ENCODE measurements at places on chromosomes 4 and X. TPM values are rescaled to one million over a fixed set of nuclear protein-coding genes. Genes with fewer than 3 reads are reported as not detected.

GRCh38 chrX:13087322-13088155 lies 43.1 kb upstream of the FAM9C start:
- peak; percentile 92 for DNase-seq

GRCh38 chr4:124097447-124097846 lies 615.1 kb downstream of the ANKRD50 start:
- DNase-seq, result no peak

DNA sequence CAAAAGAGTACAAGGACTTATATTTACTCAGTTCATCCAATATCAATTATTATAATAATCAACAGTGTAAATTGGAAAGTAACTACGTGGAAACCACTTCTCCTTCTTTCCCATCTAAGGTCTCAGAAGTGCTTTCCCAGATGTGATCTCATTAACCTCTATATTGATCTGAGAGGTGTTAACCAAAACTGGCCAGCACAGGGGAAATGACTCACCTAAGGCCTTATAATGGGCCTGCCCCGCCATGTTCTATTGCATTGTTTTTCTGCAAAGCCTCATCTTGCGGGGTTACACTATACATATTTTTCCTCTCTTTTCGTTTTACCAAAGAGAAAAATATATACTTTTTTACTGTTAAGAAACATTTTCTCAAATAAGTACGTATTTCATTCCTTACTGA lies 20.5 kb downstream of the RAB40A start:
- no peak for DNase-seq

DNA sequence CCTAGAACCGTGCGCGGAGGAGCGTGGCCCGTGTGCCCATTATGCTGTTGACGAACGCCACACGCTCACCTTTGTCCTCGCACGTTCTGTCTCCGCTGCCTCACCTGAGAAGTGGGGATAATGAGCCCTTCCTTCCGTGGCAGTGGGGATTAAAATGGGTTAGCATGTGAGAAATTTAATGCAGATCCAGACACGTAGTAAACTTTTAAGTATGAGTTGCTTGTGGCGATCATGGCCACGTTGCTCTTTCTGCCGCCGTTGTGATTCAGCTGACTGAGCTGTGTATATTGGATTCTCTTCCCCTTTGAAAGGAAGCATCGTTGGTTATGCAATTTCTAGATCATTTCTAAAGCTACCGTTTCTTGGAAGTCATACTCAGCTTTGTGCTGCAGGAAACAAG lies 16.5 kb downstream of the TBC1D14 start:
- no peak for DNase-seq

DNA sequence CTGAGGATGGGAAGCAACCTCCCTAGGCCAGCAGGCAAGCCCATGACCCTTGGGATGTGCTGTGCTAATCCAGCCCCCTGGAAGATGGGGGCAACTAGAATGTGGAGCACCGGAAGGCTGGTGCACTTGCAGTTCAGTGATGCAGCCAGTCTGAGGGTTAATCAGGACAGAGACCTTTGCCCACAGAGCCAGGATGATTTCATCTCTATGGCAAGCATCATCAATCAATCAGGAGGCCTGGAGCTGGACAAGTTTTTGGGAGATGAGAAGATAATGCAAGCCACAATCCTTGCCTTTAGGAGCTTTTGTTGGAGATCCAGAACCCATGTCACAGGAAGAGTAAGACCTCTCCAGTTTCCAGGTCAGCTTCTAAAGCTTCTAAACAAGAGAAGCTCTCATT lies 15.4 kb upstream of the MSN start:
- no peak for DNase-seq

DNA sequence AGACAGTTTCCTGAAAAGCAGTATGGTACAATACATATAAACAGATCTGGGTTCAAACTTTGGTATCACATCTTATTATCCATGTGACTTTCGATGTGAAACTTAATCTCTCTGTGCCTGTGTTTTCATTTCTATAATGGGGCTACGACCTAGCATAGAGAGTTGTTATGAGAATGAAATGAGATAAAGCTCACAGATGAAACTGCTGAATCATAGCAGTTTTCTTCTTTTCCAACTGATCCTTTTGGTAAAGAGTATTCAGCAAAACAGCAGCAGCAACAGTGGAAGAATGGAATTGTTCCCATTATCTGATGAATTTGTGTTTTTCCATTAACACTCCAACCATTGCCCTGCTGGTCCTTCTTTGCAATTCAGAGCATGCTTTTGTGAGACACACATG lies 16.3 kb downstream of the AMBN start:
- DNase-seq, result no peak

GRCh38 chrX:26470941-26471340 lies 255.0 kb downstream of the MAGEB5 start:
- no peak for DNase-seq

The CCKAR gene
- not detected for total RNA-seq

The IL2RG gene
- total RNA-seq, result 0.13 TPM

All from dermis microvascular lymphatic vessel endothelial cell (primary cell).